Left lung (tissue), 14 donors: ENCODE measurements at places on chromosomes 7 and 10. TPM values are rescaled to one million over a fixed set of nuclear protein-coding genes. Genes with fewer than 3 reads are reported as not detected.

NCF1 gene
- 8.7 TPM for total RNA-seq

GRCh38 chr7:128323459-128324367 is 20.0 kb downstream of the RBM28 start:
- no peak for DNase-seq

DNA sequence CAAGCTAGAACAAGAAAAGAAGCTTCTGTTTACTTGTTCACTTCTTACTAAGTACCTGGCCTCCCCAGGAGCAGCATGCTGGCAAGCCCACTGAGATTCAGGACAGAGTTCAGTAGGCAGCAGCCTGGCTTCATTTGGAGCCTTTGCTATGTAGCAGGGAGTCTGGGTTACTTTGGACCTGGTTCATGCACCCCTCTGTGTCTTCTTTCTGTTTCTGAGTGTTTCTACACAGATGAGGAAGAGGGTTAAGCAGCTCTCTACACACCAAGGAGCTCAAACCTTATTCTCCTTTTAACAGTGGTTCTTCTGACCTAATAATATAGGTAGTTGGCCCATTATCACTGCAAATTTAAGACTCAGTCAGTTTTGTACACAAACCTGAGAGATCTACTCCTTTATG is 152.9 kb downstream of the ARID5B start:
- DNase-seq = no peak

- DNase-seq = no peak
Observed at GRCh38 chr7:73986158-73986631, 41.8 kb upstream of the ELN start.

ANKRD1 gene
- total RNA-seq = 165 TPM

GRCh38 chr7:92909686-92910475 is 73.5 kb upstream of the CDK6 start:
- DNase-seq = no peak

- DNase-seq = no peak
Observed at GRCh38 chr7:7271094-7271874, 88.9 kb downstream of the C1GALT1 start.
